A172 (cell line): ENCODE measurements at places on chromosomes 4 and X. TPM values are rescaled to one million over a fixed set of nuclear protein-coding genes. Genes with fewer than 3 reads are reported as not detected.

The ADH7 gene
- not detected in 2 replicates for total RNA-seq

The SLC34A2 gene
- total RNA-seq: not detected in 2 replicates

The UVSSA gene
- total RNA-seq: 7.2 and 9.8 TPM in 2 replicates

DNA sequence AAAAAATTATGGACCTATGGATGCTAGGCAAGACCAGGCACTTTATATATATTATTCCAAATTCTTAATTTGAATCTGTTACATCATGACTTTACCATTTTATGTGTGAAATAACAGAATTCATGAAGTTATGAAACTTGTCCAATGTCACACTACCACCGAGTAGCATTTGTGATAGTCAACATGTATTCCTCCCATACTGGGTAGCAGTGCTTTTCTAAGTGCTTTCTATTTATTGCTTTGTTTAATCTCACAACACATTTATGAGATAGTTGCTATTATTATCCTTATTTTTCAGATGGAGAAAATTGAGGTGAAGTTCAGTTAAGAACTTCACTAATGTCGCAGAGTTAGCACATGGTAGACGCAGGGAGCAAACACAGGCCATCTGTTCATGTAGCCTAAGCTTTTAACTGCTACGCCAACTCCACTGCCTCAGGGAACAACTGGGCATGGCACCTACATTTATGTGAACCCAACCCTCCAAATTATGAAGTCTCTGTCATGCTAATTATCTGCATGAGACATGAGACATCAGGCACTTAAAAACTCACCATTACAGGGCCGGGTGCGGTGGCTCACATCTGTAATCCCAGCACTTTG, 20.8 kb downstream of the GUCY1A1 start:
- no peak for DNase-seq

- DNase-seq: no peak
Measured at GRCh38 chrX:10099411-10099810, 57.4 kb upstream of the CLCN4 start.

GRCh38 chr4:15344041-15344440, 83.8 kb upstream of the C1QTNF7 start:
- peak; percentile 18 for DNase-seq

The CDKL5 gene
- 1.6 and 2.4 TPM in 2 replicates for total RNA-seq

- no peak for DNase-seq
Measured at GRCh38 chrX:18436017-18436416, 10.6 kb downstream of the CDKL5 start.

DNA sequence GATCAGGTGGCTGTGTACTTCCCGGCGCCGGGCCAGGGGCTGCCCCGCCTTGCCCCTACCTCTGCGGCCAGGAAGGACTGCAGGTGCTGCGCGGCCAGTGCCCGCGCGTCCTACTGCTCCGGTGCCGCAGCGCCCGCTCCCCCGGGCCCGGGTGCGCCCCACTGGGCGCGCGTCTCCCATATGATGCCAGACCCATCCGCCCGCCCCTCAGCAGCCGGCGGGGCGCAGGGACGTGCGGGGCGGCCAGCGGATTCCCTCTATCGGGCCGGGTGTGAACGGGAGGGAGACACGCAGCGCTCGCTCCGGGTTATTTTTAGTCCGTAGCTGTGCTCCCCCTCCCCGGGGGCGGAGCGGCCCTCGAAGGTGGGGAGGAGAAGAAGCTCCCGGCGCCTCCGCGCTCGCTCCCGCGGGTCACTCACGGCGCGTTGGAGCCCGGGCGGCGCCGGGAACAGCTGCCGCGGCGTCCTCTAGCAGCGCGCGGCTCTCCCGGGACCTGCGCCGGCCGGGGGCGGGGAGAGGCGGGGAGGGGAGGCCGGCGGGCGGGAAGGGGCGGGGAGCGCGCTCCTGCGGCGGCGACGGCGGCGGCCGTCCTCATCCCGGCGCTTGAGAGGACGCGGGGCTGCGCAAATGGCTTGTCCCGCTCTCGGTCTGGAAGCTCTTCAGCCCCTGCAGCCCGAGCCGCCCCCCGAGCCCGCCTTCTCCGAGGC, 103.6 kb downstream of the UCHL1 start:
- no peak for DNase-seq
